ENCODE measurements at places on chromosomes 12 and 14. TPM values are rescaled to one million over a fixed set of nuclear protein-coding genes. Genes with fewer than 3 reads are reported as not detected.

- no peak for DNase-seq
These were observed 2.0 kb upstream of the CACNB3 start for GRCh38 chr12:48816143-48816854.

The ST8SIA1 gene
- 1.8 TPM for total RNA-seq

DNA sequence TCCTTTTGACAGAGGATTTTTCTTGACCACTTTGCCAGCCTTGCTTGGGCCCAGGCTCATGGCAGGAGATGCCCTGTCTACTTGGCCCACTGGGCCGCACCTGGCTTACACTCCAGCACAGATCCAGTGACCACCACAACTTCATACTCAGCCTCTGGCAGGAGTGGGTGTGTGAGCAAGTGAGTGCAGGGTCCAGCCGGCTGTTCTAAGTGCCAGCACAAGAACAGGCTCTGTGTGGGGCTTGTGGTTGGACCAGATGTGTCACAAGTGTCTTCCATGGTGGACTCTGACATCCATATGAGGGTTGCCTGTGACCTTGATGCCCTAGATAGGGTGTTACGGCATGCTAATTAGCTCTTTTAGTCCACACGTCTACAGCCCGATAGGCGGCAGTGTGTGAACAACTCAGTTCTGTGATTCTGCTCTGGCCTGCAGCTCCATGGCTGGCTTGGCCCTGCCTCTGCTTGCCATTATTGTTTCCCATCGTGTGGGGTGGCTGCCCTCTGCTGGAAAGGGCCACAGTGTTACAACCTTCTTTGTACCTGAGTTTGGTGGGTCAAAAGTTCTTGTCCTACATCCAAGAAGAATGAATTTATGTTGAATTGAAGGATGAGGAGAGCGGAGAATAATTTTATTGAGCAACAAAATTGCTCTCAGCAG is 1089.1 kb downstream of the SLC6A15 start:
- DNase-seq = peak; percentile 90

- no peak for DNase-seq
These were observed 308.0 kb upstream of the FKBP4 start for GRCh38 chr12:2486796-2487195.

- DNase-seq = no peak
These were observed 2.6 kb downstream of the LRRC10 start for GRCh38 chr12:69608114-69608513.

Data from neural progenitor cell (in vitro differentiated cells).